Activated naive CD4-positive, alpha-beta T cell (primary cell): ENCODE measurements at places on chromosomes 3 and 15.
A peak's percentile ranks its signal among the peaks of the same experiment; 100 is the strongest.

- no peak for DNase-seq
Observed at GRCh38 chr15:45551676-45552075, 29.1 kb upstream of the SLC30A4 start.

DNA sequence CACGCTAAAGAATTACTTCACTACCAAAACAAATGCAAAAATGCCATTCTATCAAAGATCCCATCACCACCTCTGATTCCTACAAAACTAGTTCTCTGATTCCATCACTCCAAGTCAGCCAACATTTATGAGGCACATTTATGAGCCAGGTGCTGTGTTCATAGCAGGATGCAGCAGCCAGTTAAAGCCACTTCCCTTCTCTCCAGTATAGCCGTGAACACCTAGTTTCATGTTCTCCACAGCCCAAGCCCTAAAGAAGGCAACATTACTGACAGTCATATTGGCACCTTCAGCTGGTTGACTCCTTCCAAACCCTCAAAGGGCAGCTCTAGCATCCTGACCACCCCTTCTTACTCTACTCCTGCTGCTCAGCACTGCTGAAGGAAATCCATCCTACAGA is 36.4 kb downstream of the RYK start:
- no peak for DNase-seq

- no peak for DNase-seq
Observed at GRCh38 chr3:140845882-140846281, 95.8 kb upstream of the SLC25A36 start.

DNA sequence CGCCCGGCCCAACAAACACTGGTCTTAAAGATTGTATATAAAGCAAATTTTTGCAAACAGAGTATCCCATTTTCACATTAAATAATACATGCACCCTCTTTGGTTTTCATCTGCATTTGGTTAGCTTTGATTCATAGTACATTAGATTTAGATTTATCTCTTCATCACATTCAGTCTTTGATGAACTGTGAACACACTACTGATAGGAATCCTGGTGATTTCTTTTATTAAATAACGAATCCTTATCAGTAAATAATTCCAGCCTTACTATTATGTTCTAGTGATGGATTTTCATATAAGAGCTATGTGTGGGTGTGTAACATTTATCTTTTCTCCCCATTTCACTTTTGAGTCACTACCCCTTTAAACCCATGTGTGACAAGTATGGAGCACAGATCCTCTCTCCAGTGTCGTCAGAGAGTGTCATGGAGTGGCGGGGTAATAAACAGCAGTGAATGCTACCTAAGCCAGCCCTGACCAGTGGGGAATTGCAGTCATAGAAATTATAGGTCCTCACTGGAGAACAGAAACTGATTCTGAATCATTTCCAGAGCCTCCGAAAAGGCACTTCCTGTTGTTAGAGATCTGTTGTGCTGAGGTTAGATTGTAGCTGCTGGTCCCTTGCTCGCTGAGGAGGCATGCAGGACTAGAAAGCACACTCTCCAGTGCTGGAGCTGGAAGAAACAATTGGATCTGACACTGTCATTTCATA is 22.0 kb downstream of the SLC7A14 start:
- DNase-seq = no peak

DNA sequence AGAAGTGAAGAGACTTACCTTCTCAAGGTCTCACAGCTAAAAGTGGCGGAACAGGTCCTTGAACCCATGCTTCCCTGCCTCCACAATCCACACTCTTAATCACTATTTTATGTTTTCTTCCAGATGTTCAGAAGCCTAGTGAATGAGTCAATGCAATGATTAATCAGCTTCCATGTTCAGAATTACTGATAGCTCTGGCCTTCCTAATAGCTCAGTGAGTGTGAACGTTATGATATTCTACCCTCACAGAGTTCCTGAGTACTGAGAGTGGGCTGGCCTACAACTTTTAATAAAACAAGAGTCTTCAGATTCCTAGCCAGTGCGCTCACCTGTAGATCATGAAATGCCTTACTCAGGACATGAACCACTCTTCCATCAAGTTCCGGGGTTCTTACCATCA is 443.0 kb upstream of the ADAMTS9 start:
- no peak for DNase-seq

DNA sequence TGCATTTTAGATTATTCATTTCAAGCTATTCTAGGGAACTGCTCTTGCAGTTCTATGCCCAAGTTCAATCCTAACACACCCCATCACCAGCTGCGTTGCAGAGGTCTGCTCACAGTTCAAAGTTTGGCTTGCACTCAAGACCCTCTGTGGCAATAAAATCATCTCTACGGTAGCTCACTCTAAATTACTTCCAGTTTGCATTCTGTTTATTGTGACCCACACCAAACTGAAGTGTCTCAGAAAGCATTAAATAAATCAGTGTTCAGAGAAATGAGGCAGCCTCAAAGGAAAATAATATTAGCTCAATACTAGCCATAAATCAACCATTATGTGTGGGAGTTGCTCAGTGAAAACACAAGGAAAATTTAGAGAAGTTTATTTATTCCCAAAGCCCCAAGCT is 250.3 kb downstream of the MAGI1 start:
- no peak for DNase-seq

- no peak for DNase-seq
Observed at GRCh38 chr3:132464066-132464465, 46.8 kb downstream of the DNAJC13 start.

GRCh38 chr3:14649466-14649865 is 2.1 kb upstream of the CCDC174 start:
- DNase-seq = no peak

DNA sequence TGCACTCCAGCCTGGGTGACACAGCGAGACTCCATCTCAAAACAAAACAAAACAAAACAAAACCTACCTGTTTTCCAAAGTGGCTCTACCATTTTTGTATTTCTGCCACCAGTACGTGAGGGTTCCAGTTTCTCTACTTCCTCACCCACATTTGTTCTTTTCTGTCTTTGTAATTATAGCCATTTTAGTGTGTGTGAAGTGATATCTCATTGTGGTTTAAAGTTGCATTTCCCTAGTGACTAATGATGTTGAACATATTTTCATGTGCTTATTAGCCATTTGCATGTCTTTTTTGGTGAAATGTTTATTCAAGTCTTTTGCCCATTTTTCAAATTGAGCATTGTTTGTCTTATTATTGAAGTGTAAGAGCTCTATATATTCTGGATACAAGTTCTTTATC is 50.7 kb downstream of the TRA2B start:
- no peak for DNase-seq

DNA sequence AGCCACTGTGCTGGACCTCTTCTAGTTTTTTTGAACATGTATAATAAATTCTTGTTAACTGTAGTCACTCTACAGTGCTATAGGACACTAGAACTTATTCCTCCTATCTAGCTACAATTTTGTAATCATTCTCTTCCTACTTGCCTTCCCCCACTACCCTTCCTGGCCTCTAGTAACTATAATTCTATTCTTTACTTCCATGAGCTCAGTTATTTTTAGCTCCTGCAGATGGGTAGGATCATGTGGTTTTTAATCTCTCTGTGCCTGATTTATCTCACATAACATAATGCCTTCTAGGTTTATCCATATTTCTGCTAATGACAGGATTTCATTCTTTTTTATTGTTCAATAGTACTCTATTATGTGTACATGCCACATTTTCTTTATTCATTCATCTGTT is 113.2 kb upstream of the FGF7 start:
- DNase-seq = no peak

GRCh38 chr15:65400760-65401610 is 21.8 kb downstream of the IGDCC4 start:
- no peak for DNase-seq

- DNase-seq = no peak
Observed at GRCh38 chr15:90035840-90036230, 34.7 kb downstream of the ZNF710 start.

DNA sequence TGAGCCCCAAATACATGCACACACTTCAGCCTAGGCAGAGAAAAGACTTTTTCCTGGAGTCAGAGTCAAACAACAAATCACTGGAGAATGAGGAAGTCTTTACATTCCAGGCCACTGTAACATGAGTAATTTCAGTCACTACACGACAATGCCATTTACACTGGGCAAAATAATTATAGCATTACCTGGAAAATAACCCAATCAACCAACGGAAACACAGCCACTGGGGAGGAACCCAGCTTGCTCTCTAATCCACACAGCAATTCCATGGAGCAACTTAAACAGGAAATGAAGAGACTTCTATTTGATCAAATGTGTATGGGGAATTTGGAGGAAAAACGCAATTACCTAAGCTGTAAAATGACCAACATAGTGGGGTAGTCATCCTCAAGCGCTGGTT is 15.2 kb downstream of the FSTL1 start:
- DNase-seq = no peak

DNA sequence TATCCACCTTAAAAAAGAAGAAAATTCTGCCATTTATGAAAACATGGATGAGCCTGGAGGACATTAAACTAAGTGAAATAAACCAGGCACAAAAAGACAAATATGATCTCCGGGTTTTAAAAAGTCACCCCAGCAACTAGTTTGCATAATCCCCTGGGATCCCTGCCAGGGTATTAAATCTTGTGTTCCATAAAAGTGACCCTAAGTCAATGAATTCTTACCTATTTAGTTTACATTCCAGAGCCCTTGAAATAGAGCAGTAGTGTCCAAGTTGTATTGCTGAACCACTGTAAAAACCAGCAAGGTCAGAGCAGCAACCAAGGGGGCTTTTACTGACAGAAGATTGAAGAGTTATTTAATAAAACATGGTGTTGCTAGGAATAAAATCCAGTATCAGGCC is 716.8 kb upstream of the BCHE start:
- DNase-seq = no peak

- DNase-seq = peak; percentile 64
Observed at GRCh38 chr15:77013776-77014131, 18.8 kb downstream of the PSTPIP1 start.

DNA sequence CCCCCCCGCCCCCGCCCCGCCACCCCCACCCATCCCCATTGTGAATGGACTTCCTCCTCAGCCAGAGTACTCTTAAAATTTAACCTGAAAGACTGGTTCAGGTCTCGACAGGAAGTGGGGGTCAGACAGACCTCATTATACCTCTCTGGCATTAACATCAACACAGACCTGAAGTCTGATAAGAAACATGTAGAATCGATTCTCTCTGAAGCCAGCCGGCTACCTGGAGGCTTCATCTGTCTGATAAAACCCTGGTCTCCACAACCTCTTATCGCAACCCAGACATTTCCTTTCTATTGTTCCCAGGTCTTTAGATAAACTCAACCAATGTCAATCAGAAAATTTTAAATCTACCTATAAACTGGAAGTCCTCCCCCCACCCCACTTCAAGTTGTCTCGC is 42.6 kb downstream of the SLCO2A1 start:
- no peak for DNase-seq

GRCh38 chr3:131417751-131418150 is 36.2 kb downstream of the NUDT16 start:
- no peak for DNase-seq
